NCI-H1417 (cell line): ENCODE measurements at places on chromosomes 3 and 15.
A peak's percentile ranks its signal among the peaks of the same experiment; 100 is the strongest.

DNA sequence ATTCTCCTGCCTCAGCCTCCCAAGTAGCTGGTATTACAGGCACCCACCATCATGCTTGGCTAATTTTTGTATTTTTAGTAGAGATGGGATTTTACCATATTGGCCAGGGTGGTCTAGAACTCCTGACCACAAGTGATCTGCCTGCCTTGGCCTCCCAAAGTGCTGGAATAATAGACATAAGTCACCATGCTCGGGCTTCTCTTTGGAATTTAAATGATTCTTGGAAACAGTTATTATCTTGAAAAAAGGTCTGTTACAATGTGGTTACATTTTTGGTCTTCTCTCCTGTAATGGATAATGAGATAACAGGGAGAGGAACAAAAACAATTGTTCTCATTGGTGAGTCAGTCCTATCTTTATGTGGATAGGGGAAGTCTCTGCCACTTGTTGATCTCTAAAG, 59.8 kb upstream of the AADACL2 start:
- no peak for DNase-seq

GRCh38 chr3:49020330-49021212, 1.4 kb upstream of the NDUFAF3 start:
- peak; percentile 23 for DNase-seq

DNA sequence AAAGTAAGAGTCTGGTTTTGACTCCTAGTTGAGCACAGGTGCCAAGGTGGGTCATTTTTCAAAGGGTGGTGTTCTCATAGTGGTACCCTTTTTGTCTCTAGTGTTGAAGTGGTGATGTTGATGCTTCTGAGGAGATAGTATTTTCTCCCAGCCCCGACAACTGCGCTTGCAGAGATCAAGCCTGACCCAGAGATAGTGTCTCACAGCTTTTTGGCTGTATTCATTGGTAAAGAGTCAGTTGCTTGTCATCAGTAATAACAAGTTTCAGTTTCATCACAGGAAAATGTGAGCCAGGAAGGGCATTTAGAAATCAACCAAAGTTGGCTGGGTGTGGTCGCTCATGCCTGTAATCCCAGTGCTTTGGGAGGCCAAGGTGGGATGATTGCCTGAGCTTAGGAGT, 139.3 kb downstream of the NFKBIZ start:
- DNase-seq, result no peak

DNA sequence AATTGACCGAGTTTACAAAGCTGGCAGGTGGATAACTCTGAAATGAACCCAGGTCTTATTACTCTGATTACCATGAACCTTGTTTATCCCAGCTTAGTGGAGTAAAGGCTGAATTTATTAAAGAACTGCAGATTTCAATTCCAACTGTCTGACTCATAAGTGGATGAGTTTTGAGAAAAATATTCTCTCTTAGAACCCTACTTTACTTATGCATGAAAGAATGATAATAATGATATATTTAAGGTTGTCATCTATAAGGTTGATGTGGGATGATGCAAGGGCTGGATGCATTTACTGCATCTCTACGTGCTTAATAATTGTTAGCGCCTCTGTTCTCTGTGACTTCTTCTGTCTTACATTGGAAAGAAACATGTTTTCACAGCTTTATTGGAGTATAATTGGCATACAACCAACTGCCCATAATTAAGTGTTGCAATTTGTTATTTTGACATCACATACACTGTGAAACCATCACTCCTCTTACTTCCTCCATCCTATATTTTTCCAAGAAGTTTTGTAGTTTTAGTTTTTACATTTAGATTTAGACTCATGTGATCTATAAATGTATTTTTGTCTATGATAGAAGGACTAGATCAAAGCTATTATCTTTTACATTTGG, 771.2 kb upstream of the ARRDC4 start:
- DNase-seq, result no peak

DNA sequence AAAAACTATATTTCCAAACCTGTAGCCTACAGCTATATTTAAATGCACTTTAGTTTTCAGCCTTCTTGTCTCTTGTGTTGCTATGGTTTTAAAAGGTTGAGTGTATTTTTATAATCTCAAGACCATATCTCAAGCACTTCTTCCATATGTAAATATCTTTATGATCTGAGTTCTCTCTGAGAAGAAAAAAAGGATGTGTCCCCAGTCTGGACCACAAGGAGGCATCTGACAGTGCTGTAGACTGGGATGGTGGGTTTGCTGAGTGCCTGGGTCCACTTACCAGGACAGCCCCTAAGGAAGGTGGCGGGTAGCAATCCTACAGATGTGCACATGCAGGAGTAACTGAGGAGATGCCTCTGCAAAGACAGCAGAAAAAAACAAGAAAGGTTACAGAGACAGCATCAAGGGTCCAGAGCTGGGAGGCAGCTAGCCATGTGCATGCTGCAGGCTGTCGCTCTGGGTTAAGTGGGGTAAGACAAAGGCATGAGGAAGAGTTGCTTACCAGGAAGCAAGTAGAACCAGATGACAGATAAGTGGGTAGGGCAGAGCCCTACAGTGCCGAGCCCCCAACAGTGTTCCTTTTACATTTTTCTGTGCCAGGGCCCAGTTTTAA, 70.6 kb upstream of the SNRK start:
- DNase-seq, result no peak

DNA sequence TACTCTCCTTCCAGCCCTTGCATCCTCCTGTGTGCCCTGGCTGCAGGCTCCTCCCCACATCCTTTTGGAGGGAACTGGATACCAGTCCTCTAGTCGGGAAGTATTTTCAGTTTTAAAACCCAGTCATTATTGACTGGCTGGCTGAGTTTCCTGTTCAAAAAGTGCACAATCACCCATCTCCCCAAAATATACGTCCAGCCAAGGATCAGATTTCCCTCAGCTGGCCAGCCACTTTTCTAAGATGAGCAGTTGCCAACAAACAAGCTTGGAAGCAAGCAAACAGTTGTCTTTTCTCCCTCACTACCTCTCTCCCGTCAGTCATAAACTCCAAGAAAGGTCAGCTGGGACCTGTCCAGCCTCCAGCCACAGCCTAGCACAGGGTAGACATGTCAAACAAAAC, 147.7 kb upstream of the GALNT15 start:
- no peak for DNase-seq

DNA sequence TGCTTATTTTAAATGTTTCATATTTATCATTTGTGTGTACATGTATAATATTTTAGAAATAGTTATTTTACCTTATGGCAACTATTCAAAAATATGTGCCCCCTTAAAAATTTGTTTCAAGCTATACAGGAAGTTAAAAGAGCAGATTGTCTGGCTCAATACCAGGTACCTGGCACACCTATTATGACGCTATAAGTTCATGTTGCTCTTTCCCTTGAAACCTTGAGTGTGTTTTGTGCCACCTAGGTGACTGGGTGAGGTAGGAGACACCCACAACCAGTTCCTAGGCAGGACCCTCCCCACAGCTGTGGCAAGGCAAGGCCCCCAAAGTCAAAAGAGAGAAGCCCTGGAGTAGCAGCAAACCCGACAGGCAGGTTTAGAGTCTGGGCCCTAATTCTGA, 20.6 kb upstream of the NEO1 start:
- DNase-seq, result no peak

DNA sequence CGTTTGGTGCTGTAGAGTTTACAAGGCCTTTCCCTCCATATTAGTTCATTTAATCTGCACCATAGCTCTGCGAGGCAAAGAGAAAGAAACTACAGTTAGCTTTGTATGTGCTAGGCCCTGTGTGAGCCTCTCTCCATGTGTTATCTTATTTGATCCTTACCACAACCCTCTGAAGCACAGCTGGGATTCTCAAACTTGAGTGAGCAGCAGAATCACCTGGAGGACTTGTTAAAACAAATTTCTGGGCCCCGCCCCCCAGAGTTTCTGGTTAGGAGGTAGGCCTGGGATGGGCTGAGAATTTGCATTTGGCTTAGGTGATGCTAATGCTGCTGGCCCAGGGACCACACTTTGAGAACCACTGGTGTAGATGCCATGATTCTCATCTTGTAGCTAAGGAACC, 12.3 kb downstream of the CA12 start:
- DNase-seq, result no peak

DNA sequence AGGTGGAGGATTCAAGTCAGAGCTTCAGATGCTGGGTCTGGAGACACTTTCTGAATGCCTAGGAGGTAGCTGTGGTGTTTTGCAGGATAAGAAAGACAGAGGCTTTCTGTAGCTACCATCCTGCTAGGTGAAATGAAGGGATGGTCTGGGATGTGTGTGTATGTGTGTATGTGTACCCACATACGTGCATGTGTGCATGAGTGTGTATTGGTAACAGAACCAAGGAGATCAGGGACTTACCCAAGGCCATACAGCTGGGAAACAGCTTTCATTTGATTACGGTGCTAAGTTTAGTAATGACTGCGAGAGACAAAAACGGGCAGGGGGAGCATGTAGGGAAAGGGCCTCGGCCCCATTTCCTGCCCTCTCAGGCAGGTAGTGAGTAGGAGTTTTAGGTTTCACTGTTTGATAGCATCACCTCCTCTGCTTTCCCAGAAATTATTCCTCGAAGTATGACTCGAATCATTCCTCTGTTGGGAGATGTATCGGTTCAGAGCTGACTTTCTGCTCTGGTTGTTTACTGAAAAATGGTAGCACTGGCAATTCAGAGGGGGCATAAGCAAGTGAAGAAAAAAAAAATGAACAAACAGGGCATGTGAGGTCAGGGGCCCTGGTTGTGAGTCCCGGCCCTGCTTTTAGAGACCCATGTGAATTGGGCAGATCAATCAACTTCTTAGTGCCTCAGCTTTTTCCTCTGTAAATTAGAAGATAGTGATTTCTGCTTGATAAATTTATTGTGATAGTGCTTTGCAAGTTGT, 130.7 kb downstream of the LPP start:
- DNase-seq, result no peak

DNA sequence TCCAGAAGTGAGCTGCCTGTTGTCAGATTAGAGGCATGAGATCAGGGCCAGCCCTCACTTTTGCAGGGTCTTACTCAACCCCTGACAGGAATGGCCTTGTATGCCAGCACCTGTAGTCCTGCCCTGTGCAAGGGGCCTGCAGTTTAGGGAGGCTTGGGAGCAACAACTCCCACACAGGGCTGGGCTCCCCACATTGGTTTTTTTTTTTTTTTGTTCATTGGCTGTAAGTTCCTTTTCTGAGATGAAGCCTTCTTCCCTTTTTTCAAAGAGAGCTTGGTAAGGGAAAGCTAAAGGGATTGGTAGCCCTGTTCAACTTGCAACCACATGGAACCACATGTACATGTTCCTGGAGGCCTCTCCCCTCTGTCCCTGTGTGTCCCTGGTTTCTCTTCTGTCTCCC, 46.4 kb downstream of the TNFAIP8L3 start:
- DNase-seq, result no peak

- DNase-seq, result peak; percentile 70
Measured at GRCh38 chr15:75195122-75195765, 6.4 kb upstream of the C15orf39 start.
